ENCODE measurements at places on chromosomes 1 and 21.
A peak's percentile ranks its signal among the peaks of the same experiment; 100 is the strongest.

DNA sequence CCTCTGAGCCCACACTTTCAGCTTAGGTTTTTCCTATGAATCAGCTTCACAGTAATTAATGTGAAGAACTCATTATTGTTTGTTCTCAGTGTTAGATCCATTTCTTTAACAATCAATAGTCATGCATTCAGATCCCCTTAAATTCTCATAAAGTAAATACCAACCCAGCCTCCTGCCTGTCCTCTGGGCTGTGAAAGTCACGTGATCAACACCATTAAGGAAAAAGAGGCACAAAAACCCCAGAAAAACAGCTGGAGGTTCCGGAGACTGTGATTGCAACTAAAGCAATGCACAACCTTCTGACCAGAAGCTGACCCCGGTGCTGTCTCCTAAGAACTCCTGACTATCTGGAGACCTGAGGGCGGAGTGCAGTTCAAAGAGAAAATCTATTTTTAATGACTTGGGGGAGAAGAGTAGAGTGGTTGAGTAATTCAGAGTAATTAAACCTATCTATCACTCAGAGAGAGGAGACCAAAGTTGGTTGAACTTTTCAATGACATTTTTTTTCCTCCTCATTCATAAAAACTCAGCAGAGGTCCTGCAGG lies 132.5 kb downstream of the PLXNA2 start:
- DNase-seq, result no peak

GRCh38 chr1:77664939-77665516 lies 17.4 kb downstream of the ZZZ3 start:
- no peak for DNase-seq

DNA sequence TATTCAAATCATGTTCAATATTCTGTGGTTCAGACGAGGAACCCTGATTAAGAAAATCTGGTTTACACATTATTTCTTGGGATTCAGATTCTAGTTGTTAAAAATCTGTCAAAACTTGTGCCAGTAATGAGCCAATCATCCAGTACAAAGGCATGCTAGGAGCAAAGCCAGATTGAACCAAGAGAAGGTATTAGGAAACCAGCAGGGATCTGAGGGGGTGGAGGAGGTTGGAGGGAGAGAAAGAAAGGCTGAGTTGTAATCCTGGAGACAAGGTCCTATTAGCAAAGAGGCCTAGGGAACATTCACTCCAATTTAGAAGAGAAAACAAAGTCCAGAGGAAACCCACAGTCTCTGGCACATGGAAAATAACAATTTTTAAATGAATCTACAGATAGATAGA lies 352.9 kb downstream of the LTN1 start:
- DNase-seq, result no peak

DNA sequence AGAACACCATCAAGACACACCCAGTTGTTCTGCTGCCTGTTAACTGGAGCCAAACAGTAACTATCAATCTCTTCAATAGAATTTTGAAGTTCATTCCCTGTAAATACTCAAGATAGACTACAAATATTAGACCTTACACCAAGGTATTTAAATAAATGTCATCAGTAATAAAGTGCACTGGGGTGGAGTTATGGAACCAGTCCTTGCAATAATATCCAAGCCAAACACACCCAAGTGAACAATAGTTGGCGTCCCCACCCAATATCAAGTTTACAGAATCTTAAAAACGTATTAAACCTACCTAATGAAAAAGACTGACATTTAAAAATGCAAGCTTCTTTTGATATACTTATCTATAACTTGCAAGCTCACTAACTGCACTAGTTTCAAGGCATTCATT lies 2.7 kb downstream of the SERBP1 start:
- DNase-seq, result no peak

DNA sequence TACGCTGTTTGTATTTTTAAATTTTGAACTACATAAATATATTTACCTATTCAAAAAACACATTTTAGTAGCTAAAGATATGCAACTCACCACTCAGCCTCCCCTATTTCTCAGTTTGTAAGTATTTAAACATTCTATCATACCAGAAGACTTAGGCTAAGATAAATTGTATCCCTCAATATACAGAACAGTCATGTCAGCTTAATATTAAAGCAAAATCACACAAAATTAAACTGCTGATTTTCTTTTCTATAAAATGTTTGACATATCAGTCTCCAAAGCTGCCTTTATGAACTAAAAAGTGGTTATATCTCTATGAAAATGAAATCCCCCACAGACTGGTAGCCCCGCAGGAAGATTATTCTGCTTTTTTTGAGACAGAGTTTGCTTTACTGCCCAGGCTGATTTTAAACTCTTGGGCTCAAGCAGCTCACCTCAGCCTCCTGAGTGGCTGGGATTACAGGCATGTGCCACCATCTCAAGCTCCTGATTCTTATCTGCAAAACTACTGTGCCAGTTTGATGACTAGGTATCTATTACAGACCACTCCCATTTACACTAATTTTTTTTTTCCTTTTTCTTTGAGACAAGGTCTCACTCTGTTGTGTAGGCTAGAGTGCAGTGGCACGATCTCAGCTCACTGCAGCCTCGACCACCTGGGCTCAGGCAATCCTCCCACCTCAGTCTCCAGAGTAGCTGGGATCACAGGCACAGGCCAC lies 37.6 kb downstream of the NRDC start:
- DNase-seq, result no peak

- DNase-seq, result no peak
Observed at GRCh38 chr1:181587870-181588438, 104.6 kb downstream of the CACNA1E start.

GRCh38 chr1:114000406-114000805 lies 21.1 kb downstream of the OLFML3 start:
- DNase-seq, result no peak

- DNase-seq, result no peak
Observed at GRCh38 chr21:46118316-46119143, 20.6 kb downstream of the COL6A2 start.

- DNase-seq, result peak; percentile 0
Observed at GRCh38 chr1:202333861-202334260, 7.9 kb downstream of the UBE2T start.

GRCh38 chr1:108847494-108847893 lies 9.4 kb downstream of the AKNAD1 start:
- no peak for DNase-seq

- DNase-seq, result no peak
Observed at GRCh38 chr1:228286505-228287417, 78.9 kb downstream of the OBSCN start.

- no peak for DNase-seq
Observed at GRCh38 chr1:162596514-162597170, 35.1 kb downstream of the UAP1 start.

DNA sequence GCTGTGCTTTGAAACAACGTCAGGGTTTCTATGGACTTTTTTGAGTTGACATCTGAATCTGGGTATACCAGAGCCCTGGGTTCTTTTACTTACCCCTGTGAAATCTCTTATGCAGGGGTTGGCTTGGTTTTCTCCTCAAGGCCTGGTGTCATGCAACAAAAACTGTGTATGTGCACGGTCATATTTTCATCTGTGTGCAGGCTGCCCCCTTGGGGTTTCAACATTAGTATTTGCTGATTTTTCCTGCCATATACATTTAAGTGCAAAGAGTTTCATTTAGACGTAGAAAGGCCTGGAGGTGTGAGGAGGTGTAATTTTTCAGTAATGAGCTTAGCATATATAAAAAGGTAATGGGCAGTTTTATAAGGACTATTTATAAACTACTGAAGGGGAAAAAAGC lies 22.0 kb upstream of the ZBTB18 start:
- no peak for DNase-seq

GRCh38 chr1:1601564-1602303 lies 1.8 kb upstream of the FNDC10 start:
- DNase-seq, result no peak

All from stimulated activated effector memory CD8-positive, alpha-beta T cell treated with anti-CD3 and anti-CD28 coated beads, Interleukin-12 subunit alpha, Interleukin-12 subunit beta, amount 100 ng/mL, for 72 hours (primary cell).